ENCODE measurements at places on chromosomes 12 and 14.

GRCh38 chr12:46918631-46919030 is 92.8 kb upstream of the SLC38A4 start:
- H3K27me3 ChIP-seq, result no peaks in the 10 kb centered on the region
- H3K4me1 ChIP-seq, result no peaks in the 10 kb centered on the region
- H3K4me3 ChIP-seq, result no peak overlapping the region
- H3K27ac ChIP-seq, result peak overlapping the region; percentile 52
- H3K36me3 ChIP-seq, result no peaks in the 10 kb centered on the region

GRCh38 chr14:91830777-91831176 is 36.6 kb downstream of the TC2N start:
- H3K4me1 ChIP-seq, result no peaks in the 10 kb centered on the region
- H3K36me3 ChIP-seq, result peaks cover 2% of the 10 kb centered on the region
- DNase-seq, result no peak
- H3K27me3 ChIP-seq, result peaks cover 72% of the 10 kb centered on the region

DNA sequence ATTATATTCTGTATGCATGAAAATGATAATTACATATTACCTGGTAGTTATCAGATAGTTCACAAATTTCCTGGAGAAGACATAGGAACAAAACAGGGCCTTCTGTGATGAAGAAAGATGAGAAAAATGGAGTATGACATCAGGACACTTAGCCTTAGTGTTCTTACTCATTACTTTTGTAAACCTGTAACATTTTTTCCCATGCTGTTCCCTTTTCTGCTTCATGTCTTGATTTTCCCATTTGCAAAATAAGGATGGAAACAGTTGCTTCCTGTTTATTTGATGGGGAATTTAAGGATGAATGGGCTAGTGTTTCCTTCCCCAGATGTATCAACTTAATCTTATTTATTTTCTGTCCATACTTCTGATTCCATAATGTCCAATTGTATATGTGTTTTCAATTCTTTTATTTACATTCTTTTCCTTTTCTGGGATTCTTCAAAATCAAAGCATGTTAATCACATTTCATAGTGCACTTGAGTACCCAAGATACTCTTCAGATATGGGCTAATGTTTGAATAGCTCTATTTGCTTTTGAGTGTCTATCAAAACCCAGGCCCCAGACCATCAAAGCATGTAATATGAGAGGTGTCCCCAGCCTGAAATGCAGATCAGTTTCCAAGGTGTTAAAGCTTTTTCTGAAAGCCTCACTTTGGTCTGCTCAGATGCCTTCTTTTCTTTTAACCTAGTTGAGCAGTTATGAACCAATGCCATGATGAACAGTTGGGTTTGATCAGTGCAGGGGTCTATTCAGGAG is 260.5 kb downstream of the RAD51B start:
- H3K4me1 ChIP-seq, result peaks cover 33% of the 10 kb centered on the region
- H3K36me3 ChIP-seq, result no peaks in the 10 kb centered on the region
- no peaks in the 10 kb centered on the region for H3K27me3 ChIP-seq
- no peak for DNase-seq
- no peak overlapping the region for H3K27ac ChIP-seq

GRCh38 chr14:61421212-61421923 is 100.0 kb downstream of the PRKCH start:
- H3K4me1 ChIP-seq, result peaks cover 4% of the 10 kb centered on the region
- H3K36me3 ChIP-seq, result no peaks in the 10 kb centered on the region
- DNase-seq, result no peak
- no peak overlapping the region for H3K27ac ChIP-seq

DNA sequence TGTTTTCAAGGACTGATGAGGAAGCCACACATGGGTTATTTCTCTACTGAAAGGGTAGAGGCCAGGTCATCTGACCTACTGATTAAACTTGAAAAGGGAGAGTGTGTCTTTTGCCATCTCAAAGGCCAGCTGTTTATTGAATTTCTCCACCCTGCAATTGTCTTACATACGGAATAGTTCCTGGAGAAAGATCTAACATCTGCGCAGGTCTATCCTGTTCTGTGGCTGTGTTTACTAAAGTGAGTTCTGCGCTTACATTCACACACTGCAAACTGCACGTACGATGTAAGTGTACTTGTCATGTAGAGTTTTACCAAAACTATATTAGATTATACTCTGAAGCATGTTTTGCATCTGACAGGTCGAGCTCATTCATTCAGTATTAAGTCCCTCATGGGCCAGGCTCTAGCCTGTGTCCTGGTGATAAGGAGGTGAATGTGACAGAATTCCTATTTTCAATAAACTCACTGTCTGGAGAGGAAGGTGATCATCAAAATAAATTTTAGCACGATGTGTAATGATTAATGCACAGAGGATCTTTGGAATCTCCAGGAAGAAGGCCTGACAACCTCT is 96.6 kb downstream of the PRKCH start:
- no peak overlapping the region for H3K27ac ChIP-seq
- peaks cover 4% of the 10 kb centered on the region for H3K4me1 ChIP-seq
- no peaks in the 10 kb centered on the region for H3K36me3 ChIP-seq

DNA sequence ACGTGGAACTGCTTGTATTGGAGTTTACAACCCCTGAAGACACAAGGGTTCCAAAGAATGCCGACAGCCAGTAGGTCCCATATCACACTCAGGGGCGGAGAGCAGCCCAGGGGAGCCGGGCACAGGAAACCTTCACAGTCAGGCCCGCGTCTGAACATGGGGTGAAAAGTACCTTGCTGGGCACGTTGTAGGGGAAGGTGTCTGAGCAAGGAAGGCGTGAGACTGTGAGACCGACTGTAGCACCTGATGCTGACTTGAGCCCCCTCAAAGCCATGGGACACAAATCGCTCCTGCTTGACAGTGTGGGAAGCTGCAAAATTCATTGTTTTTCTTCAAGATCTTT is 14.7 kb downstream of the RIMBP2 start:
- DNase-seq, result no peak
- H3K36me3 ChIP-seq, result no peaks in the 10 kb centered on the region
- no peak overlapping the region for H3K4me3 ChIP-seq
- no peaks in the 10 kb centered on the region for H3K27me3 ChIP-seq
- H3K4me1 ChIP-seq, result peaks cover 19% of the 10 kb centered on the region
- H3K27ac ChIP-seq, result no peak overlapping the region

GRCh38 chr14:68246786-68247105 is 427.2 kb downstream of the RAD51B start:
- no peaks in the 10 kb centered on the region for H3K27me3 ChIP-seq
- H3K27ac ChIP-seq, result no peak overlapping the region
- DNase-seq, result no peak
- no peaks in the 10 kb centered on the region for H3K36me3 ChIP-seq

- H3K4me1 ChIP-seq, result peaks cover 17% of the 10 kb centered on the region
- DNase-seq, result no peak
- no peak overlapping the region for H3K4me3 ChIP-seq
- H3K36me3 ChIP-seq, result no peaks in the 10 kb centered on the region
These were observed 295.6 kb downstream of the DPF3 start for GRCh38 chr14:72598306-72598705.

GRCh38 chr14:104252256-104253215 is 114.1 kb downstream of the KIF26A start:
- peak overlapping the region; percentile 75 for H3K27ac ChIP-seq
- H3K4me1 ChIP-seq, result no peaks in the 10 kb centered on the region
- H3K27me3 ChIP-seq, result peaks cover 5% of the 10 kb centered on the region
- no peak for DNase-seq
- no peaks in the 10 kb centered on the region for H3K36me3 ChIP-seq
- no peak overlapping the region for H3K4me3 ChIP-seq

DNA sequence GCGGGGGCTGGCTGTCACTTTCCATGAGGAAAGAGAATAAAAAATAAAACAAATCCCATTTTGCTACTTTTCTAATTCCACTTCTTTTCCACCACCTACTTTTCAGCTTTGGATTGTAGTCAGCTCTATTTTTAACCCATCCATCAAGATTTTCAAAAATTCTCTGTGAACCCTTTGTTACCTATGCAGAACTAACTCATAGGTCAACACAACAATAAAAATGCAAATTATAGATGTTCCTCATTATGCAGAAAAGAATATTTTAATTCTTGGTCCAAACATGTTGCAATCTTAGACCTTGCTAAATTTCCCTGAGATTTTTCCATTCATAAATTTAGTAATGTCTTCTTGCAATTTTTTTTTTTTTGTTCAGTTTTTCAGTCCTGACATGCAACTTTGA is 454.5 kb downstream of the ADAMTS20 start:
- peaks cover 2% of the 10 kb centered on the region for H3K4me1 ChIP-seq
- DNase-seq, result no peak
- no peak overlapping the region for H3K27ac ChIP-seq
- no peaks in the 10 kb centered on the region for H3K27me3 ChIP-seq
- no peaks in the 10 kb centered on the region for H3K36me3 ChIP-seq

DNA sequence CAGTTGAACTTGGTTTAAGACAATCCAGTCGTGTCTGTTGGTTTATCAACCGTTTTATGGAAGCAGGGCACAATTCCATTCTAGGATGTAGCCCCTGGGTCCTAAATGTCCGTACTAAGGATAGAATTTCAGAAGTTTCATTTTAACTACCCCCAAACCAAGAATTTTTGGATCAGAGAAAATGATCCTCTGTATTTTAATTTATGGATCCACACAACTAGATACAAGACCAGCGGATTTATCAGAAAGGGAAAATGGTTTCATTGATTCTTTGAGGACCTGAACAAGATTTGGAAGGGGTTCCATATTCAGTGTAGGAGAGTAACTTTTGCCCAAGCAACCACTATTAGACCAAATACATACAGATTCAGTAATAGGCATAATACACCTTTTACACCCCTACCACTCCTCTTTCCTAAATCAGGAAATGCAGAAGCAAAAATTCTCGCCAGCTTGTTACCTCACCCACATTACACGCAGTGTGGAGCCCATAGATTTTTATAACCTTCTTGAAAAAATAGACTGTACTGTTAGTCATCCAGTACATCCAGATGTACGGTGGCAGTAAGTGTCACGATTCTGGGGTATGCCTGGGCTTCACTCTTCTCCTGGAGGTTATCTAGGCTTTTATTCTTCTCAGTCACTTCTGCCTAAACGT is 1.4 kb upstream of the FBXL14 start:
- no peak for DNase-seq
- peaks cover 6% of the 10 kb centered on the region for H3K27me3 ChIP-seq
- H3K4me1 ChIP-seq, result peaks cover 46% of the 10 kb centered on the region

GRCh38 chr14:70651522-70651921 is 9.8 kb downstream of the TTC9 start:
- peak overlapping the region; percentile 31 for H3K27ac ChIP-seq
- H3K4me3 ChIP-seq, result no peak overlapping the region
- H3K36me3 ChIP-seq, result peaks cover 5% of the 10 kb centered on the region
- DNase-seq, result no peak

- peaks cover 3% of the 10 kb centered on the region for H3K27me3 ChIP-seq
- peak overlapping the region; percentile 89 for H3K4me3 ChIP-seq
- H3K36me3 ChIP-seq, result no peaks in the 10 kb centered on the region
- H3K4me1 ChIP-seq, result peaks cover 72% of the 10 kb centered on the region
- DNase-seq, result no peak
- peak overlapping the region; percentile 83 for H3K27ac ChIP-seq
These were observed 67.2 kb upstream of the PTGR2 start for GRCh38 chr14:73784181-73784987.

DNA sequence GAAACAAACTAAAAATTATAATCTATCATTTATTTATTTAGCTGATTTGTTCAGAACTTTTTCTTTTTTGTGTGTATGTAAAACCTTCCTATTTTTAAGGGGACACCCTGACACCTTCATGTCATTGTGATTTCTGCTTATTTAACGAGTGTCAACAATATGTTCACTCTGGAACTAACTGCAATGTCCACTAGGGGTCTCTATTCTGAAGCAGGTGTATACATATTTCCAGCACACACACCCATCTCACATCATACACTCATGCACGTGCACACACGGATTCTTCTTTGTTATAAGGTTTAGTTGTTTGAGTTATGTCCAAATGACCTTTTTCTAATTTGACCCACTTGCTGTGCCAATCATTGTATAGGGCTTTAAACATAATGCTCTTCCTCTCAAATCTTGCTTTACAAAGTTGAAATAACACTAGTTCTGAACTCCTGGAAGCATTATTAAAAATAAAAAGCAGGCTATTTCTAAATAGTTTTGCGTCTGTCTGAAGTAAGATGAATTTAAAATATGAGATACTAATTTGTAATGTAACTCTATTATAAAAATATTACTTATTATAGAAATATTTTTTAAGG is 15.5 kb downstream of the E2F7 start:
- H3K27ac ChIP-seq, result no peak overlapping the region
- H3K36me3 ChIP-seq, result peaks cover 13% of the 10 kb centered on the region
- H3K4me1 ChIP-seq, result peaks cover 10% of the 10 kb centered on the region
- H3K4me3 ChIP-seq, result no peak overlapping the region

GRCh38 chr14:87567618-87568295 is 425.2 kb downstream of the GALC start:
- no peaks in the 10 kb centered on the region for H3K27me3 ChIP-seq
- no peak for DNase-seq
- no peak overlapping the region for H3K4me3 ChIP-seq
- no peak overlapping the region for H3K27ac ChIP-seq
- peaks cover under 1% of the 10 kb centered on the region for H3K36me3 ChIP-seq

- H3K36me3 ChIP-seq, result no peaks in the 10 kb centered on the region
- H3K4me1 ChIP-seq, result peaks cover 13% of the 10 kb centered on the region
- H3K27ac ChIP-seq, result no peak overlapping the region
- peaks cover 97% of the 10 kb centered on the region for H3K27me3 ChIP-seq
- peak overlapping the region; percentile 73 for H3K4me3 ChIP-seq
These were observed 28.8 kb downstream of the HOXC4 start for GRCh38 chr12:54082397-54082892.

GRCh38 chr12:17334784-17335183 is 728.8 kb upstream of the LMO3 start:
- no peaks in the 10 kb centered on the region for H3K36me3 ChIP-seq
- no peak overlapping the region for H3K27ac ChIP-seq
- no peaks in the 10 kb centered on the region for H3K4me1 ChIP-seq
- no peaks in the 10 kb centered on the region for H3K27me3 ChIP-seq

GRCh38 chr14:77148510-77149231 is 7.1 kb upstream of the ZDHHC22 start:
- no peak overlapping the region for H3K4me3 ChIP-seq
- H3K27ac ChIP-seq, result no peak overlapping the region
- no peaks in the 10 kb centered on the region for H3K36me3 ChIP-seq

DNA sequence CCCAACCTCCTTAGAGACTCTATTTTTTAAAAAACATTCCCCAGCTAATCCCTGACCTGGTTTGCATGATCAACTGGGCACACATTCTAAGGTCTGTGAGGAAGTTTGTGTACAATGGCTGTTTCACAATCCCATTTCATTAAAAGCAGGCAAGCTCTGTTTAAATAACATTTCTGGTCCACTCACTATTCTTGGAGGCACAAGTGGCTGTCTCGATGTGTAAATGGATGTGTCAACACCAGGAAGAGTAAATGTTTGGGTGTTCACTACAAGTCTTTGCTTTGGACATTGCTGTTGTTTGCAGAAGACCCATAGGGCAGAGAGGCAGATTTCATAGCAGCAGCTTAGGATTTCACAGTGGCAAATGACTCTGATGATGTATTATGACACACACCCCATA is 98.3 kb downstream of the PDZRN4 start:
- H3K4me3 ChIP-seq, result peak overlapping the region; percentile 11
- H3K27ac ChIP-seq, result peak overlapping the region; percentile 86
- H3K27me3 ChIP-seq, result no peaks in the 10 kb centered on the region
- H3K36me3 ChIP-seq, result peaks cover 6% of the 10 kb centered on the region
